ENCODE measurements at places on chromosomes 2 and 18. TPM values are rescaled to one million over a fixed set of nuclear protein-coding genes. Genes with fewer than 3 reads are reported as not detected.

VWA3B gene
- polyA plus RNA-seq: 0.30 TPM

KIF5C gene
- polyA plus RNA-seq: 1.4 TPM

UGT1A7 gene
- 0.11 TPM for polyA plus RNA-seq

GALR1 gene
- polyA plus RNA-seq: 0.02 TPM

ASIC4 gene
- polyA plus RNA-seq: 0.23 TPM

DPY30 gene
- polyA plus RNA-seq: 147 TPM

DNA sequence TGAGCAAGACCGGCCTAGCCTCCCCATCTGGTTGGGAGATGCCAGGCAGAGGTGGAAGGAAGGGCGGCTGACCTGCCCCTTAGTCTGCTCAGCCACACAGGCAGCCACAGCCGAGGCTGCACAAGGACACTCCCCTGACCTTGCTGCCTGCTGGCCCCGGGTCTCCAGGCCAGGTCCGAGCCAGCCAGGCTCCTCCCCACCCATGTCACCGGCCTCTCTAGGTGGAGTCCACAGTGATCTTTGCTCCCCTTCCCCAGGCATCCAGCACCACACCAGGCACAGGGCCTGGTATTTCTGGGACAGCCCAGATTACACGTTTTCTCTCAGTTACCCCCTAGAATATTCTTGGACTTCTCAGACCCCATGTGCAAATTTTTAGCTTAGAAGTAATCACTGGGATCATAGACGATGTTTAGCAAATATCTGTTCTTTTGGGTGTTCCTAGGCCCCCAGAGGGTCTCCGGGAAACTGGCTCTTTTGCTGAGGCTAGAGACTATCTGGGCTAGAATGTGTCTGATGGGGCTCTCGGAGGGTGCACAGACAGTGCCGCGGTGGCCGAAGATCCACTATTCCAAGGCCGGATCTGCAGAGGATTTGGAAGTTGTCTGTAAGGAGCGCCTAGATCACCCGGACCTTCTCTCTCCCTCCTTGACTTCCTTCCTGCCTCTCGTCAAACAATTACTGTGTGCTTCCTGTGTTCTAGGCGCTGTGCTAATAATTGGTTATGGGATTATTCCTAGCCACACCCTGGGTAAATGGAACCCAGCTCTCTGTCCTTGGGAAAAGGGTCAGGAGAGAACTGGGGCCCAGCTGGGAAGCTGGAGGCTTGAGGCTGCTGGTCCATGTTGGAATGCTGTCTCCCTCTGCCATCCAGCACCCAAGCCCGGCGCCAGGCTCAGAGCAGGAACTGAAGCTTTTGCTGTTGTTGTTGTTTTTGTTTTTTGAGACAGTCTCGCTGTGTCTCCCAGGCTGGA, 46.9 kb downstream of the ODC1 start:
- H3K4me3 ChIP-seq: no peak overlapping the region
- H3K36me3 ChIP-seq: no peaks in the 10 kb centered on the region
- DNase-seq: no peak
- H3K27me3 ChIP-seq: no peaks in the 10 kb centered on the region
- peaks cover 9% of the 10 kb centered on the region for H3K4me1 ChIP-seq

- no peak overlapping the region for H3K4me3 ChIP-seq
- no peak for DNase-seq
Measured at GRCh38 chr2:2757764-2758163, 426.7 kb upstream of the MYT1L start.

DNA sequence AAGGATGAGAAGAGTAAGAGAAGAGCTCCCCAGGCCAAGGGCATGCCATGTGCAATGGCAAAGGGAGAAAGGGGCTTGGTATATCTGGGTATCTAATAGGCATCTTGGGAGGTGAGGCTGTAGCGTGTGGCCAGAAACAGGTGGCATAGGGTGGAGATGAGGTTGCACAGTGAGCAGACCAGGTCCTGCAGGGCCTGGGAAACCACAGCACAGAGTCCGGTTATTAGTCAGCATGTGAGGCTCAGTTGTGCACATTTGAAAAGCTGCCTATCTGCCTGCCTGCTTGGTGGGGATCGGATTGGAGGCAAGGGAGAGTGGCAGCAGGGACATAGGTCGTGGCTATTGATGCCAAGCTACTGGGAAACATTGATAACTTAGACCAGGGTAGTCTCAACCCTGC, 190.6 kb downstream of the TPGS2 start:
- H3K27me3 ChIP-seq: no peaks in the 10 kb centered on the region
- no peak overlapping the region for H3K27ac ChIP-seq
- H3K36me3 ChIP-seq: no peaks in the 10 kb centered on the region
- no peak overlapping the region for H3K4me3 ChIP-seq

DNA sequence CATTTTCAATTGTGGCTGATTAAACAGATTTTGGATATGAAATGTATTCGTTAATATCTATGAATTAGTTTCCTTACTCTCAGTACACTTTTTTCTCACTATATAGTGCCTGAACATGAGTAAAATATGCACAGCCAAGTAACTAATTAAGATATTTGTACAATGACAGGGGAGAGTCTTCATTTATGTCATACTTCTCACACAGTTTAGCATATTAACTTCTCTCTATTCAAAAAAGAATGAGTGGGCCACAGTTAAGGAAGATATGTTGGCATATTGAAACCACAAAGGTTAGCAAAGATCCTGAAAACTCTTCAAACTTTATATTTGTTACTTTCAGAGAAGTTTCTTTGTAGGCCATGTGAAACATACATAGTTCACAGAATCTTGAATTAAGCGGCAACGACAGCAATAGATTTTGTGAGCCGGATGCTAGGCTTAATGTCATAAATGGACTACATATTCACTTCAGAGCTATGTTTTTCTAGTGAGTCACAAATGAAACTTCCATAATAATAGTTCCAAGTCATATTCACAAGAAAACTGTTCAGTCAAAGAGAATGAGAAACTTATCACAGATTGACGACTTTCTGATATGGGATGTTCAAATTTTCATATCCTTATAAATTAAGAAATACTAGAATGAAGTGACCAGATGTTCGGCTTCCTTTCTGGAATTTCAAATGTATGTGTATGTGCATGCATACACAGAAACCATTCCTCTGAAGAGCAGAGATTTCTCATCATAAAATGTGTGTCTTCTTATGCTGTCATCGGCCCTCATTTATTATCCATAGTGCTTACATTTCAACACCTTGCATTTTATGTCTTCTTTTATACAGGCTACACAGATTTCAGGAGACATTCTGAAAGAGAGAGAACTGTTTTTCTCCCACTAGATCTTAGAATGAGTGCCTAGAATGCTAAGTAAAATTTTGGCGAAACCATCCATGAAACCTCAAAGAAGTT, 584.0 kb downstream of the SATB2 start:
- no peaks in the 10 kb centered on the region for H3K4me1 ChIP-seq
- no peak overlapping the region for H3K4me3 ChIP-seq
- H3K36me3 ChIP-seq: no peaks in the 10 kb centered on the region
- H3K27ac ChIP-seq: no peak overlapping the region
